ENCODE measurements at places on chromosomes 2 and 18.

- DNase-seq, result no peak
Observed at GRCh38 chr2:198114064-198114463, 309.7 kb downstream of the PLCL1 start.

GRCh38 chr2:178523596-178524134 lies 43.4 kb downstream of the PLEKHA3 start:
- DNase-seq, result no peak

- no peak for DNase-seq
Observed at GRCh38 chr2:56981554-56981953, 797.8 kb downstream of the CCDC85A start.

GRCh38 chr2:141323571-141323970 lies 807.2 kb downstream of the LRP1B start:
- no peak for DNase-seq

- no peak for DNase-seq
Observed at GRCh38 chr2:30037016-30037415, 109.8 kb upstream of the YPEL5 start.

GRCh38 chr2:123085484-123085883 lies 939.6 kb upstream of the CNTNAP5 start:
- DNase-seq, result no peak

GRCh38 chr2:72291059-72291458 lies 143.4 kb upstream of the CYP26B1 start:
- DNase-seq, result no peak

DNA sequence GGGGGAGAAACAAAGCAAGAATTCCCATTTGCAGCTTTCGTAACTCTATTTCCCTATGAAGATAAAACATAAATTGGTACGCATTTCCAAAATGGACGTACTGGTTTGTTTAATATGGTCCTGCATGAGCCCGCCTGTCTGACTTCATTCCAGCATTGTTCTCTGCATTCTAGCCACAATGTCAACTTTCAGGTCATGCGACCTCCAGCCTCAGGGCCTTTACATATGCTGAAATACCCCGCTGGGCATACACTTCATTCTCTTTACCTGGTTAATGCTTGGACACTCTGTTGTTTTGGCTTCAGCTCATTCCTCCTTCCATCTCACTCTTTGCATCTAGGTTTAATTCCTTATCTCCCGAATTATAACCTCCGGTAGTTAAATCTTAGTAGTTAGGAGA lies 103.7 kb upstream of the DNMT3A start:
- DNase-seq, result no peak

- DNase-seq, result no peak
Observed at GRCh38 chr2:73081181-73081671, 9.7 kb upstream of the SFXN5 start.

GRCh38 chr2:187312718-187313282 lies 135.3 kb downstream of the CALCRL start:
- no peak for DNase-seq

- DNase-seq, result no peak
Observed at GRCh38 chr18:2302628-2303516, 268.4 kb downstream of the METTL4 start.

- no peak for DNase-seq
Observed at GRCh38 chr18:48932822-48933510, 17.8 kb downstream of the SMAD7 start.

GRCh38 chr2:198117406-198118041 lies 313.1 kb downstream of the PLCL1 start:
- no peak for DNase-seq

DNA sequence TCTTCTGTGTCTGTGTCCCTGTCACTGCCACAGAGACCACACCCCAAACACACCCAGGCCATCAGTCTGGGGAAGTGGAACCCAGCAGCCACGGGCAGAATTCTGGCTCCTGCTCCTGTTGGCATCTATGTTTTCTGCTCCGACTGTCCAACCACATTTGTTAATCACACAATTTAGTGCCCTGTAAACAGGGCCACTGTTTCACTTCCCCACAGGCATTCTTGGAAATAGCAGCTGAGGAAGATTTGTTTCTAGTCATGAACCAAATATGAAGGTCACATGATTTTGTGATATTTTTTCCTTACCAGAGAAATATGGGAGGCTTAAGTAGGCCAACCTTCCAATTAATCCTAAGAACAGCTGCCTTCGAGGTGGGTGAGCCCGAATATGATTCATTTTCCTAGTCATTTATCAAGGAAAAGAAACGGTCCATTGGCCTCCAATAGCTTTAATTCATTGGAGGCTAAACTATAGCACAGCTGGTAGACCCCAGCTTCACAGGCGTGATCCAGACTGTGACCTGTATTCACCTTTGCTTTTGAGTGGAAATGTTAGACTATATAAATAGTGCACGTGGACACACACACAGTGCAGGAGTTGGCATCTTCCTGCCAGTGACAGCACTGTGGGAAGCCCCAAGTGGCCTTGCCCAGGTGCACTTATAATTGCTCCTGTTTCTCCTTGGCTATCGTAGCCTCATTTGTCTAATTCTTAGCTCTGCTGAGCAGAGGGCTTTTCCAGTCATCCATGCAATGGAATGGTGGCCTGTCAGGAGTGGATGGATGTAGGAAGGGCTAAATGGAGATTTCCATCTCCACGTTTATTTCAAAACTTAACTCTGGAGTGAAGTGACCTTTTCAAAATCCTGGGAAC lies 267.9 kb downstream of the LPIN1 start:
- no peak for DNase-seq

DNA sequence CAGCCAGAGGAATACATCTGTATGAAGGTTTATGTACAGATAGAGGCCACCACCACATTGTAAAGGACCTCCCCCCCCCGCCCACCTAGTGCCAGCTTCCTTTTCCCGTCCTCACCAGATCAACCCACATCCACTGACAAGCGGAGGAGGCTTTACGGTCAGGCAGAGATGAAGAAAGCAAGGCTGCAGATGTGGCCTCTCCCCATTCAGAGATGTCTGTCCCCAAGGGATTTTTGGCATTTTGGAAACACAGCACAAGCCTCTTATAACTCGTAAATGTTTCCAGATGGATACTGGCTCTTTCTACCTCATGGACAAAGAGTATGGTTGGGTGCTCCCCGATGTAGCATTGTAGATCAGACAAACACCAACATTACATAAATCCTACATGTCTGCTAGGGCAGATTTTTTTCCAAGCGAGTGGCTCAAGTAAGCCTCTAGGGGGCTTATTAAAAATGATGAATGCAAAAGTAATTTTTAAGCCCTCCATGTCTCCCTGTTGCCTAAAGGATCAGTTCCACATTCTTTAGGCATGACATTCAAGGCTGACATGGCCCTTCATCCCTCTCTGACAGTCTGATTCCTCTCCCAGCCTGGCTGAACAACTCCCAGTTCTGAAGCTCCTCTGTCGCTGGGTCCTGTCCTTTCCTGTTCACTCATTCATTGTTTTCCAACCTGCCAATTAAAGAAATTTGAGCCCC lies 11.7 kb downstream of the VIT start:
- no peak for DNase-seq

DNA sequence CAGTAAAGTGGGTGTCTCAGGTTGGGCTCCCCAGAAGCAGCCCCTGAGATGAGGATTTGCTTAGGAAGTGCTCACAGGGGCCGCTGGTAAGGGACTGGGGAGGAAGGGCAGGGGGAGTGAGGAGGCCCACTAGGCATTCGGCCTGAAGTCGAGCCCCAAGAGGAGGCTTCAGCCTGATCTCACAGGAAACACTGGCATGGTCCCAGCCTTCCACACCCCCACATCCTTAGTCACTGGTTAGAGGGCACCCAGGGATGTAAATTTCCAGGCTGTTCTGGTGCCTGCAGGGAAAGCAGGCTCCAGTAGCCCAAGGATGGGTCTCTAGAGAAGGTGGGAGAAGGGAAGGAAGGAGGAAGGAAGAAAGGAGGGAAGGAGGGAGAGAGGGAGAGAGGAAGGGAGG lies 22.4 kb upstream of the KCNK3 start:
- DNase-seq, result no peak

DNA sequence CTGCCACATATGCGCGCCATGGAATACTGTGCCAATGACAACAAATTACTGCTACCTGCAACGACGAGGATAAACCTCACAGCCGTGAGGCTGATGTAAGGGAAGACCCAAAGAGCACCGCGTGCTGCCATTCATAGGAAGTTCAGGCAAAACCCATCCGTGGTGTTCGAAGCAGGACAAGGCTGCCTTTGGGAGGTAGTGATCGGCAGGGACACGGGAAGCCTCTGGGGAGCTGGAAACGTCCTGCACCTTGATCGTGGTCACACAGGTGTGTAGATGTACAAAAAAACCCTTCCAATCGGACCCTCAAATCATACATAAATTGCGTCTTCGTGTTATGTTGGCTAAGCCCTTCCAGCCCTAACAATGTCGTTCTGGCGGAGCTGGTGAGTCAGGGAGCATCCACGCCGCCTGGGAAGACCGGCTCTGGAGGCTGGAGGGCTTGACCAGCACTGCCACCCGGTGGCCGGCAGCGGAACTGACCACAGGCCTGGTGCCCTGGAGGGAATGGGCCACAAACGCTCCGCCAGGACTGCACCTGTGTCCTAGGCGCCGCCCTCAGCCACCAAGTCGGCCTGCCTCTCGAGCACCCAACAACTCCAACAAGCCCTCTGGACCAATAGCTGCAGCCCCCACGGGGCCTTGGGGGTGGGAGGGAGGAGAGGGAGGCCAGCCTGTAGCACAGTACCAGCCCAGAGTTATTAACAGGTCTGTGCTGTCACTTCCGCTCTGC lies 4.1 kb upstream of the NEURL3 start:
- DNase-seq, result peak; percentile 71

DNA sequence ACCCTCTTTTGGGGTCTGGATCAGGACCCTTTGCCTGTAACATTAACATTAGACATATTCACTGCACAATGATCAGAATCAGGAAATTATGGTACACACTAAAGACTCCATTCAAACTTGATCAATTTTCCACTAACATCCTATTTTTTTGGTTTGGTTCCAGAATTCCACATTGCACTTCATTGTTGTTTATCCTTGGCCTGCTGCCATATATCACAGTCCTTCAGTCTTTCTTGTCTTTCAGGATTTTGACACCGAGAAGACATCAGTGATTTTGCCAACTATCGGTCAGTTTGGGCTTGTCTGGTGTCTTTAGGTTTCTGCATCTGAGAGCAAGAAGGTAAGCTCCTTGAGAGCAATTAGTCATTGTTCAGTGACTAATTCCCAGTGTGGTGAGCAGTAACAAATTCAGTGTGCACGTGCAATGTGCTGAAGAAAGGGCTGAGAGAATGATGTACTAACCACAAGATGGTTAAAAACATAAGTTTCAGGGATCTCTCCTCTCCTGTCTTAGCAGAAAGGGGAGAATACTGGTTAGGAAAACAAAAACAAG lies 23.5 kb downstream of the MARCHF4 start:
- DNase-seq, result peak; percentile 34

- no peak for DNase-seq
Observed at GRCh38 chr2:25490217-25490616, 148.5 kb upstream of the DNMT3A start.

GRCh38 chr2:213627835-213628460 lies 343.7 kb downstream of the SPAG16 start:
- DNase-seq, result no peak

DNA sequence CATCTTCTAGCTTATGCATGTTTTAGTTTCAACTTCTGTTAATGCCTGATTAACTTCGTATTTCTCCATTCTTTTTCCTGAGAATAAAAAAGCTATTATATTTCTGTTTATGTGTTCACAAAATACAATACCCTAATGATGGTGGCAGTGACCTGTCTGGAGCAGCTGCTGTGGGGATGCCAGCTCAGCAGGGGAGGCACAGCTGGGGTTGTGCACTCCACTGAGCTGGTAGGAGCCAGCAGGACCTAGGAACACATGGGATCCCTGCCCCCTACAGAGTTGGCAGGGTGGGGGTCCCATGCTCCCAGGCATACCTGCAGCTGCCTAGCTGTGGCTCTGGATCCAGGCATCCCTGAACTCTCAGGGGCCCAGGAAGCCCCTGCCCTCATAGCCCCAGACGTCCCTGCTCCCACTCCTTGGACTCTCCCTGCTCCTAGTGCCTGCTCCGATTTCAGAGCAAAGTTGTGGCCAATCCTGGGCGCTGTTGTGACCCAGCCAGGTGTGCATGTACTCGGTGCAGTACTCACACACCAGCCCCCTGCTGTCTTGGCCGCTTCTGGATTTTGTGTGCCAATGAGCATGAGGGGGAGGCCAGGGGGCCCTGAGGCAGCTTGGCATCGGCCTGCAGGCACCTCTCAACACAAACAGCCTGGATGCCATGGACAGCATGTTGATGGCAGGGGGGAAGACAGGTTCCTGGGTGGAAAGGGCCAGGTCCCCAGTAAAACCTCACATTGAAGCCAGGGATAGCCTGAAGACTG lies 546.0 kb downstream of the ZNF804A start:
- DNase-seq, result no peak

DNA sequence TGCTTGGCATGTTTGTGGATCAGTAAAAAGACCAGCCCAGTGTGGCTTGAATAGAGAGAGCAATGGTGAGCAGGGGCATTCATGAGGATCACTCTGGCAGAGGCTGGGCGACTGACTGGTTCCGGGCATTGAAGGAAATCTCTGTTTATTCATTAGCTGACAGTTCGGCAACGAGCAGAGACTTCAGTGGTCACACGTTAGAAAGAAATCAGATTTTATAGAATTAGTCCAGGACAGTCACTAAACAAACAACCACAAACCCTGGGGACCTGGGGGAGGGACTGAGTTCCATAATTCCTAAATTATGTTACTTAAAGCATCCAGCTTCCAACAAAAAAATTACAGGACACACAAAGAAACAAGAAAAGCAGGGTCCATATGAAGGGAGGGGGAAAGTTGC lies 72.5 kb downstream of the NOL10 start:
- DNase-seq, result no peak

GRCh38 chr2:160220545-160221009 lies 20.5 kb upstream of the ITGB6 start:
- peak; percentile 41 for DNase-seq

DNA sequence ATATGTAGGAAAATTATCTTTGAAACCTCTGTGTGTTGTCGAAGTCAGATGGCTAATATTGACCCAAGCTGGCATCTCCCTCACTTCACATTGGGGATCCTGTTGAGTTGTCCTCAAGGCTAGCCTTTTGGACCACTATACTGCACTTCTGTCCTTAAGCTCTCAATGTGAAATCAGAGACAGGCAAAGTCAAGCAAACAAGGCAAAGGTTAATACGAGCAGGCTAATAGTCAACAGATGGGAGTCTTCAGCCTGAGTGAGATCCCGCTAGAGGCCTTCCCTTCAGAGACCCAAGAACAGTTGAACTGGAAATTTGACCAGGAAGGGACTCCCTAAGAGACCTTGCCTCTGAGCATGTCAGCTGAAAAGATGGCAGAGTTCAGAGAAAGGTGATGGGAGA lies 475.4 kb downstream of the PARD3B start:
- DNase-seq, result no peak

All from stimulated activated CD4-positive, alpha-beta T cell treated with anti-CD3 and anti-CD28 coated beads, Interleukin-4, amount 100 ng/mL, for 24 hours (primary cell).